ENCODE measurements at places on chromosomes 16 and 17. TPM values are rescaled to one million over a fixed set of nuclear protein-coding genes. Genes with fewer than 3 reads are reported as not detected.
A peak's percentile ranks its signal among the peaks of the same experiment; 100 is the strongest.

The DRC3 gene
- total RNA-seq = 0.72 TPM

- no peak for DNase-seq
These were observed 138.4 kb downstream of the PHKB start for GRCh38 chr16:47599512-47599911.

DNA sequence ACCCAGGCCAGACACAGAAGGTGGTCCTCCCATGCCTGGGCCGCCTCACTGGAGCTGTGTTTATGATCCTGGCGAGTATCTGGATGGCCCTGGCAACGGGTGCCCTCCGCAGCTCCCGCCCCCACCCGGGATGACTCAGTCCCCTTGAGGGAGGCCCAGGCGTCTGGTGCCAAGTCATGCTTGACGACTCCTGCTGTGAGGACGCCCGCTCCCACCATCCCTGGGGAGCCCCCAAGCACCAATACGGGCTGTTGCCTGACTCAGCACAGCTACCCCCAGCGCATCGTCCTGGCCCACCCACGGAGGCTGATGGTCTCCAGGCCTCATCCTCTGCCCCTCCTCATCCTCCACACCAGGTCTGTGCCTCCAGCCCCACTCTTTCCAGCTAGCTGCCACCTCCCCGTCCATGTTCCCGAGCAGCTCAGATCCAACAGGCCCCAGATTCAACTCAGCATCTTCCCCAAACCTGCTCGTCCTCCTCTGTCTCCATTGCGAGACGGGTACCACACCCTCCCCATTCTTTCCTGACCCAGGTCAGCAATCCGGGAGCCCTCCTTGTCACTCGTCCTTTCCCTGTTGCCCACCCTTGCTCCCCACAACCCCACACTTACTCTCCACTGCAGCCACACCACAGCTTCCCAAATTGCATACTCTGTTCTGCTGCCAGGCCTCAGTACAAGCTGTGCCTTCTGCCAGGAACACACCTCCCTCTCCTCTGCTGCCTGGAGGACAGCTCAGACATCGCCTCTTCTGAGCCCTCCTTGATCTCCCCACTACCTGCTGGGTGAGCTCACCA lies 2.6 kb downstream of the CAMKK1 start:
- DNase-seq = peak; percentile 91

GRCh38 chr17:49872754-49873377 lies 25.0 kb upstream of the TAC4 start:
- no peak for DNase-seq

- DNase-seq = no peak
These were observed 200.2 kb downstream of the RBFOX3 start for GRCh38 chr17:79410681-79411080.

DNA sequence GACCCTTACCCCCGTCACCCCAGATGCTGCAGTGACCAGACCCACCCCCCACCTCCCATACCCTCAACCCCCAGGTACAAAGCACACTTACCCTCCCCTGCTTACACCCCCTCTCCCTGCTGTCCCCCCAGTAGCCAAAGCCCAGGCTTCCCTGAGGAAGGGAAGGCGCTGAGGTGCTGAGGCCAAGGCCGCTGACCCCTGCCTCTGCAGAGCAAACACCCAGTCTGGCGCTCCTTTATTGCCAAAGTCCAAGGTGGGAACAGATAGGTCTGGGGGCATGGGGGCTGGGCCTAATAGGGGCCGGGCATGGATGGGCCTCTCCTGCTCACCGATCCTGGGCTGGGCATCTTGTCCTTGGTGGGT lies 683 bp downstream of the LCAT start:
- no peak for DNase-seq

- DNase-seq = peak; percentile 65
These were observed at the start of gene SLC12A4 for GRCh38 chr16:67968400-67969253. TSS of gene SLC12A4 (minus strand) at chr16:67968637. CDS start at chr16:67968553, 84 bp downstream.

- no peak for DNase-seq
These were observed 2.5 kb upstream of the LITAF start for GRCh38 chr16:11589198-11589550.

All from IMR-90 (cell line).